BJ (cell line): ENCODE measurements at places on chromosomes 5 and 9.

GRCh38 chr9:4421847-4422246 is 68.4 kb upstream of the SLC1A1 start:
- DNase-seq: no peak

DNA sequence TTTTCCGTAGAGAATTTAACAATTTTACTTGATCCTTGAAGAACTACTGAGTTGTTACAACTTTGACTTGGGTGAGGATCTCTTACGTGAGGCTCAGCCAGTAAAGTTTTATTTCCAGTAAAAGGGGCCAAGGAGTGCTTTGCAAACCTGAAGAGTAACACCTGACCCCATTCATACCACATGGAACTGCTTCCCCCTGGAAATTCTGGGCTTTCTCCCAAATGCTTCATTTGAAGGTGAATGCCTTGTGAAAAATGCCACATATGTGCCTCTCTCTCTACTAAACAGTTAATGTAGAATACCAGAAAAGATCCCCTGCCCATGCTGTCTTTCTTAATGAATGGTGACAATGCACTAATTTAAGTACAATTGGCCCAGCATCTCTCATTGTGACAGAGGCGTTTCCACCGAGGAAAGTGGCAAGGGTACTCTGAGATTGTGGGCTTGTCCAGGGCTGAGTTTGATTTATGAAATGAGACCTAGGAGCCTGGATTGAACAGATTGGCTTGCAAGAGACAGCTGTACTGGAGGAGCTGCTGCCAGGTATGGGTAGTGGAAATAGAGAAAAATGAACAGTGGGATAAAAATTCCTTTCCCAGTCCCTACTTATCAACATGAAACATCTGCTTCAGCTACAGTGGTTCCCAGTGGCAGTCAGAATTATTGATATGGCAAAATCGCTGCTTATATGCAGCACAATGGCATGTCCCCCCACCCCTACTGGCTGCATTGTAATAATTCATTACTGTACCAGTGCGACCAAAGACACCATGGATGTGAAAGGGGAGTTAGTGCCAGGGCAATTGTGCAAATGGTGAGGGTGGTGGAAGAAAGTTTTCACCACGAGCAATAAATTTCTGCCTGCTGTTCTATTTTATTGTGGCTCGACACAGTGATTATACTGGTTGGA is 843.7 kb upstream of the WWC1 start:
- no peak for DNase-seq

DNA sequence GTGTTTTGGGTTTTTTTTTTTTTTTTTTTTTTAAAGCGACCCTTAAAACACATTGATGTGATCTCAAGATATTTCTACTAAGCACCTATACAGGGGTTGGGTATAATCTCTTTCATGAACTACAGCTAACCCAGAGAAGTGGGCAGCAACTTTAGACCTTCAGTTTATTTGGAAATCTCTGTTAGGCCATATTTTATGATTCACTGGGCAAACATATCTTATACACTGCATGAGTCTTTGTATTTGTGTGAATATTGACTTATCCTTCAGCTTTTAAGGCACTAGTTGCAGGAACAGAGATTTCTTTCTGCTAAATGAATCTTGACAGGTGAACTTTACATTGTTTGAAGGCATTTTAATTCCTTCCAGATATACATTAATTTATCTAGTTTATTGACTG is 194.4 kb downstream of the ARRDC3 start:
- DNase-seq: no peak

DNA sequence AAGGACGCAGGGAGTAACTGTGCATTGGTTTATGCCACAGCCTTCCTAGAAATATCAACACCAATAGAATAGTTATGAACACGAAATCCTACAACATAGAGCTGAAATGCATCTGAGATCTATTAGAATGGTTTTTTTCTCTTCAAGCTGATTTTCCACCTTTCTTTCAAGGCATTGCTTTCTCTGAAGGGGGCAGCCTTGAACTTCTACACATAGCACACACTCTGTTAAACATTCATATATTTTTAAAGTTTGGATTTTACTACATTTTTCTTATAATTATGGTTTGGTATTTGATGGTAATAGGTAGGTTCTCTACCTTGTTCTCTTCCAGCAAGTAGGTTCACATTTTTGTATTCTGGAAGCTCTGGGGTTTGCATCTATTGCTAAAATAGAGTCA is 661.8 kb downstream of the SEMA5A start:
- no peak for DNase-seq

- no peak for DNase-seq
Observed at GRCh38 chr5:118228489-118228888, 759.9 kb downstream of the DTWD2 start.

DNA sequence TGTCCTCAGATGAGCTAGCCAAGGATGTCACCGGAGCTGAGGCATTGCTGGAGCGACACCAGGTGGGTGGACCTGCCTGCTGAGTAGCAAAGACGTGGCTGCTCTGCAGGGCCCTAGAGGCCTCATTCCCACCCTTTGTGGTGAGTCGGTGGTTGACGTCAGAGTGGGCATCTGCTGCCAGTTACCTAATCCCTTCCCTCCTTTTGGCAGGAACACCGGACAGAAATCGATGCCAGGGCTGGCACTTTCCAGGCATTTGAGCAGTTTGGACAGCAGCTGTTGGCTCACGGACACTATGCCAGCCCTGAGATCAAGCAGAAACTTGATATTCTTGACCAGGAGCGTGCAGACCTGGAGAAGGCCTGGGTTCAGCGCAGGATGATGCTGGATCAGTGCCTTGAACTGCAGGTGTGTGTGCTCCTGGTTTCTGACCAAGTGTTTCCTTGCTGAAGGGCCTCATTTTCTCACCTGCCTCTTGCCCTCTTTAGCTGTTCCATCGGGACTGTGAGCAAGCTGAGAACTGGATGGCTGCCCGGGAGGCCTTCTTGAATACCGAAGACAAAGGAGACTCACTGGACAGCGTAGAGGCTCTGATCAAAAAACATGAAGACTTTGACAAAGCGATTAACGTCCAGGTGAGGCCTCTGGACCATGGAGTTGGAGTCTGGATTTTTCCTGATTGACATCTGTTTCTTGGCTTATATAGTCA is 48.9 kb downstream of the DYNC2I2 start:
- DNase-seq: no peak

DNA sequence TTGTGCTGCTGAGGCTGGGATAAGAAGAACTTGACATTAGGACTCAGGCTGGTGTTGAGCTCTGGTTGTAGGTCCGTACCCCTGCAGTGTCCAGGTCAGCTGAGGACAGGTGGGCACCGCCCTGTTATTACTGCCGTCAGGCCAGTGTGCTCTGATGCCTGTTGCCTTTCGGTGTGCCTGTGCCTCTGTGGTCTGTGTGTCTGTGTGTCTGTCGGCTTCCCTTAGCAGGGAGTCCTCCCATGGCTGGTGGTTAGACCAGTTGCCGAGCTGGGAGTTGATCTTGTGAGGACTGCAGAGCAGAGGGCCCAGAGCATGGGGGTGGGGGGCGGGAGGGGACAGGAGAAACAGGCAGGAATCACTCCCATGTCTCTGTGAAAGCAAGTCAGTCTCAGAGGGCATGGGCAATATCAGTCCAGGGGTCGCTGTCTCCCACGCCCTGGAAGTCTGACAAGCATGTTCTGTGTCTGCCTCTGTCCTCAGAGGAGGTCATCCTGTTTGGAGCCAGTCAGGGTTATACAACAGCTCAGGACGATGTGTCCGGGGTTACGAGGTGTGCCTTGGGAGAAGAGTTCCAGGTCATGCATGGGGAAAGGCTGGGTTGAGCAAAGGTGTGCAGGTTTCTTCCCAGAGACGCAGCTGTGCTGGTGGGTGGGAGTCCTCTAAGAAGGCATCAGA is 67.3 kb upstream of the GARNL3 start:
- DNase-seq: no peak

DNA sequence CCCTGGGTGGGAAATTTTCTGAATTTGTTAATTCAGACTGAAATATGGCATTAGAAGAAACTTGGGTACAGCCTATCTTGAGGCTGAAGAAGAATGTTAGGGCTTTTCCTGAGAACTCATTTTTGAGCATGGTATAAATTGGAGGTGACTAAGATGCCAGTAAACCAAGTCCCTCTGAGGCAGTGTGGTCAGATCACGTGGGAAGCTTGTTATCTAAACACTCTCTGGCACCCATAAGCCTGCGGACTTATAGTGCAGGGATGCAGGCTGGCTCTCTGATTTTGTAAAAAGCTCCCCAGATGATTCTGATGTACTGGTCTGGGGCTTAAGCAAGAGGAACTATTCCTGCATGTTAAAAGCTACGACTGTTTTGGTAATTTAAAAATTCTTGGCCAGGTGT is 34.3 kb downstream of the MTMR12 start:
- no peak for DNase-seq

DNA sequence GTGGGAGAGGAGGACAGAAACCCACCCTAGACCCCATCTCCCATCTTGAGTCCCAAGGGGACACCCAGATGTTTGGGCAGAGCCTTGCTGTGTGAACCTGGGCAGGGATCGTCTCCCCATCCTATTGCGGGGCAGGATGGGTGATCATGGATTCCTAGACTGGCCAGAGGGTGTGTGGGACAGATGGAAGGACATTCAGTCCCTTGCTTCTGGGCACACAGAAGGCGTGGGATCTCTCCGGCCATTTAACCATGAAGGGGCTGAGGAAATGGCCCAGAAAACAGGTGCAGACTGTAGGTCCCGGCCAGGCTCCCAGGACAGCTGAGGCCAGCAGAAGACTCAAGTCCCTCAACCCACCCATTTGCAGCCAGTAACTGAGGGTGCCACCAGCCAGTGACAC is 29.9 kb downstream of the PTGES start:
- DNase-seq: no peak

DNA sequence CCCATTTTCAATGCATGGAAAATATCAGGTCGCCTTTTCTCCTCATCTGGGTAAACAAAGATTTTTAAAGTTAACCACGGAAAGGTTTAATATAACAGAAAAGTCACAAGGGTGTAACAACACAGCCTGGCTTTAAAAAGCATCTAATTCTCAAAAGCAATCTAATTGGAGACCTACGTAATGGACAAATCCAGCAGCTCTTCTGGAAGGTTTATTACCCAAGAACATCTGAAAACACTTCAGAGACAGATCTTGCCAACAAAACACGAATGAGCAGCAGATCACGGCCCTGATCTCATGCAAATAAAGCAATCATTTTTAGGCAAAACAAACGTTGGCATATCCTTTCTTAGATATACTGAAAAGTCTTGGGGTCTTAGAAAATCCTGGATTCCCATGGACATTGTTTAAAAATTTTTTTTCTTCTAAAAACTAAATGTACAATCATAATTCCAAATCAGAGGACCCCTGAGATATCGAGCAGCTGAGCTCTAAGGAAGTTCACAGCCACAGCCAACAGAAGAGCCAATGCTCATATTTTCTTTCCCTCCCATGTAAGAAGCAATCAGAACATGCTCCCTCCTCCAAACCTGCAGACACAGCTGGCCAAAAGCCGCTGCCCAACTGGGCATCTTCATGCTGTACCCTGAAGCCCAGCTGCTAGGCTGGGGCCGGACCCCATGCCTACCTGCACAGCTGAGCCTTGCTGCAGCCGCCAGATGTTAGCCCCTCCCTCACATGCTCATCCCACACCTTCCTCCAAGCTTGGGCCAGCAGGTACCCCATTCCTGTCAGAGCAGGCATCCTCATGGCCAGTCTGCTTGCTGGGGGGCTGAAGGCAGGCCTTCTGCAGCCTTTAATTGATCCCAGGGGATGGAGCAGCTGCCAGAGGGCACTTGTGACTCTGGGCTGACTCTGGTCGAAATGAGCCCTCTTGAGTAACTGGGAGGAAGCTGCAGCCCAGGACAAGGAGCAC is 11.2 kb downstream of the ANKS6 start:
- no peak for DNase-seq

- DNase-seq: no peak
Observed at GRCh38 chr5:5353681-5354080, 68.8 kb upstream of the ICE1 start.

- no peak for DNase-seq
Observed at GRCh38 chr5:122413722-122414121, 101.7 kb downstream of the SNCAIP start.

DNA sequence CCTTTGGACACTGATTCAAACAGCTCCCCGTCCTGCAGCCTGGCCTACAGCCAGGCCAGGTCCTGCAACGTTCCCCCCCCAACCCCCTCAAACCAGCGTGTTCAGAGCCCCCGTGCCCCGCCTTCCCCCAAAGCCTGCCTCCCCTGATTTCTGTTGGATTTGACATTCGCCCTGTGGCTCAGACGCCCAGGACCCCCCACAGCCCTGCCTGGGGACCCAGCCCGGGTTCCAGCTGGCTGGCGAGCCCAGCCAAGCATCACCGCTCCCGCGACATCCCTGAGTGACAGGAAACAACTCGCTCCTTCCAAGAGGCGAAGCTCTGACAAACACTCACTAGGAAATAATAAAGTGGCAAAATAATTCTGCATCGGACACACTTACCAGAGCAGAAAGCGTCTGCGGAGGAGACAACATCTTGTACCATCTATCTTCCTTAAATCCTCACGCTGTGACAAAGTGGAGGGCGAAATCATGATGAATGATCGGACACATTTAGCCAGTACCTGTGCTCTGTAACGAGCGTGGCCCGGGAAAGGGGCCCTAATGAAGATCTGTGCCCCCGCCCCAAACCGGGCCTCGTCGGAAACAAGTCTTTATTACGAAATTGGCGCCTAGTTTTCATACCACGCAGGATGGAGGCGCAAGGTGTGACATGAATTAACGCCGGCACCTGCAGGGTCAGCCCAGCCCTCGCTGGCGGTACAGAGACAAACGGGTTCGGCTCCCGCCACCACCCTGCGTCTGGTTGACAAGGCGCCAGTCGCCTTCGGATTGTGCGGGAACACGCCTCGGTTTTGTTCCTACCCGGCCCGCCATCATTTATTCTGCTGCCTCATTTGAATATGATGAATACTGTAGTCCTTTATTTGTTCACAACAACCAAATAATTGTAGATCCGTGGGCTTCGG is 91.0 kb upstream of the MVB12B start:
- no peak for DNase-seq

- no peak for DNase-seq
Observed at GRCh38 chr5:157597277-157597676, 21.7 kb upstream of the ADAM19 start.

DNA sequence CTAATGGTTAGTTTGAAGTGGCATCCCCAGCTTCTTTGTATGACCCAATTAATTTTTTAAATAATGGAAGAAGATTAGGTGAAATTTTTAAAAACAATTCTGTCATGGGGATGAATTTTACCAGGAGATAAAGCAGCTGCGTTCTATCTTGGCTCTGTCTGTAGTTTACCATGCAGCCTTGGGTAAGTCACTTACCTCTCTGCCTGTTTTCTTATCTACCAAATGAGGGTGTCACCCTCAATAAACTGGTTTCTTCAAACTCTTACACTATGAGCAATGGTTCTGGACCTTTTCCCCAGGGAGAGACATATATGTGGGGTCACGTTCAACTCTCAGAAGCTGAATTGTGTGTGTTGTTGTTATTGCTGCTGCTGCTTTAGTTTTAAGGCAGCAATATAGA is 71.7 kb downstream of the TEX10 start:
- DNase-seq: no peak

- DNase-seq: no peak
Observed at GRCh38 chr5:95284572-95285408, at the start of gene MCTP1. Gene MCTP1, minus strand, starts transcription at chr5:95285094.

DNA sequence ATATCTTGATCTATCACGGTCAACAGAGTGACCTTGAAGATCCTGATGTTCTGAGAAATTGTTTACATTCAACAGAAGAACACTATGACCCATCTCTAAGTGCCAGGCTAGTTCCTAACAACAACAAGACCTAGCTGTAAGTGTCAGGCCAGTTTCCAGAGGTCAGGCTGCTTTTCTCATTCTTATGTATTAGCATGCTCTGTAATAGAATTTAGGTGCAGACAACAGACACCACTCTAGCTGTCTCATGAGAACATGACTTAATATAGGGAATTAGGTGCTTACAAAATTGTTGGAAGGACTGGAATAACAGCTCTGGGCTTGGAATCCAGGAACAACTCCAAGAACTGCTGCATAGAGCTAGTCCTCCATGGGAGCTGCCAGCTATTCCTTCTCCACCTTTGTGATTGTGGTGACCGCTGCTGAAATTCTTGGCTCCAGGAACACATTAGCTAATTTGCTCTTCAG is 138.7 kb downstream of the SNX18 start:
- DNase-seq: no peak
